ENCODE measurements at places on chromosomes 1 and 21.

DNA sequence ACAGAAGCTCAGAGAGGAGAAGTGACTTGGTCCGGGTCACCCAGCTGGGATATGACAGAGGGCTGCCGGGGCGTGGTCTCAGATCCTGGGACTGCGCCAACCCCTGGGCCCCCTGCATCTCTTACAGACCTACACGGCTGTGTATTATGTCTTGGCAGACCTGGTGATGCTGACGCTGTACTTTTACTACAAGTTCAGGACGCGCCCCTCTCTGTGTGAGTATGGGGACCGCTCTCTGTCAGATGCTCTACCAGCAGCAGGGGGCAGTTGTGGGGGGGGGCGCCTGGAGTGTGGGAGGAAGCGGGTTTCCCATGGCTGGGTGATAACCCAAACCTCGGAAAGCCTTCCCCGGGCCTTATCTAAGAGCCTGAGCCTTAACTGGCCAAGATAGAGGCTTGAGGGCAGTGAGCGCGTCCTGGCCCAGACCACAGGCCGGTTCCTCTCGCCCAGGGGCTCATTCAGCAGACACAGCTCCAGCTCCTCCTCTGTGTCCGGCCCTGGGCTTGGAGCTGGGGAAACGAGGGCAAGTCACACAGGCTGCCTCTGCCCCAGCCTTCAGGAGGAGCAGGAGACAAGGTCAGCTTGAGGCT is 13.3 kb downstream of the SLC66A1 start:
- no peak for DNase-seq

- no peak for DNase-seq
These were observed 83.8 kb upstream of the ACTL8 start for GRCh38 chr1:17671314-17671705.

GRCh38 chr1:97505816-97506215 is 415.0 kb downstream of the DPYD start:
- no peak for DNase-seq

DNA sequence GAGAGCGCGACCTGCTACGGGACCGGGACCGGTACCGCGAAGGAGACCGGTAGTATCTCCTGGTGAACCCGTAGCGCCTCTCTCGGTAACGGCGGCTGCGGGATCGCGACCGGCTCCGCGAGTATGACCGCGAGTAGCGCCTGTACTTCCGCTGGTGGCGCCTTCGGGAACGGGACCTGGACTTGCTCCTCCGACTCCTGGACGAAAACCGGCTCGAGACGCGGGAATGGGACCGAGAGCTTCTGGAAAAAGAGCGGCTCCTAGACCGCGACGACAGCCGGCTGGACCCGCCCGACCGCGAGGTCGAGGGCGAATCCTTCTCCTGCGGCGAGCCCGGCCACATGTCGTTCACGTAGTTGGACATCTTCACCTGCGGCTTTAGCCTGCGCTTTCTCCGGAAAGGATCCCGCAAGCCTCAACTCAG is 642 bp downstream of the RSRP1 start:
- no peak for DNase-seq

DNA sequence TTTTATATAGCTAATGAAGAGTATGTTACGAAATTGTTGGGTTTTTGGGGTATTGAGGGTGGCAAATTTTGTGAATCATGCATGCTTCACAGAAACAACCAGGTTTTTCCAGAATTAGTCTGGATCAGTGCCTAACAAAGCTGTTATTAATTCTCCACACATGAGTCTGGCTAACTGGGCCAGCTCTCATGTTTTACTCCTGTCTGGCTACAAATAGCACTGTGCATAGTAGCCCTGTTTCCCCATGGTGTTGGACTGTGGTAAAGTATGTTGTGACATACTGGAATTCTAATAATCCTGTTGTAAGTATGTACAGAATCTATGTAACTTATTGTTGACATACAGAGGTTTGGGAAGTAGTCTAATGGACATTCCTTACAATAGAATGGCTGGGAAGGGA is 35.8 kb downstream of the S100B start:
- no peak for DNase-seq

- no peak for DNase-seq
These were observed 28.1 kb downstream of the TMEM50B start for GRCh38 chr21:33451634-33452071.

Data from activated CD8-positive, alpha-beta memory T cell treated with anti-CD3 and anti-CD28 coated beads for 1 hour (primary cell).